Activated CD4-positive, alpha-beta T cell treated with anti-CD3 and anti-CD28 coated beads, Interleukin-2, Interleukin-4, amounts not matched to agents 100 ng/mL and 50 ng/mL, durations not matched to agents 16 hours and 8 hours (primary cell): ENCODE measurements at places on chromosomes 16 and 17.

GRCh38 chr17:10033449-10033848, 128.4 kb upstream of the RCVRN start:
- no peak for DNase-seq

DNA sequence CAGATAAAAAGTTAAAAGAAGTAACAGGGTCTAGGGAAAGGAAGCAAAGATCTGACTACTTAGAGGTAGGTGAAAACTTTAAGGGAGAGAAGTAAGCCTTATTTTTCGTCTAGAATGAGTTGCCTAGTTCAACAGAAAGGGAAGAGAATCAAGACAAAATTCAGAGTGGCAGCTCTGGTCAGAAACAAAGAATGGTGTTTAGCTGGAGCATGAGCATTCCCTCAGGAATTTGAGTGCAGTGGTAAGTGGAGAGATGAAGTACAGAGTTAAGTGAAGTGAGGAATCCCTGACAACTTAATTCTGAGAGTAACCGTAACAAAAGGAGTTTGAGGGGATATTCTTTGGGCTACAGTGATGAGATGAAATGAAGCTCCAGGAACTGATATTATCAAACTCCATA, 11.5 kb downstream of the SMG6 start:
- DNase-seq = no peak

GRCh38 chr16:53846971-53847370, 143.0 kb downstream of the FTO start:
- DNase-seq = no peak

DNA sequence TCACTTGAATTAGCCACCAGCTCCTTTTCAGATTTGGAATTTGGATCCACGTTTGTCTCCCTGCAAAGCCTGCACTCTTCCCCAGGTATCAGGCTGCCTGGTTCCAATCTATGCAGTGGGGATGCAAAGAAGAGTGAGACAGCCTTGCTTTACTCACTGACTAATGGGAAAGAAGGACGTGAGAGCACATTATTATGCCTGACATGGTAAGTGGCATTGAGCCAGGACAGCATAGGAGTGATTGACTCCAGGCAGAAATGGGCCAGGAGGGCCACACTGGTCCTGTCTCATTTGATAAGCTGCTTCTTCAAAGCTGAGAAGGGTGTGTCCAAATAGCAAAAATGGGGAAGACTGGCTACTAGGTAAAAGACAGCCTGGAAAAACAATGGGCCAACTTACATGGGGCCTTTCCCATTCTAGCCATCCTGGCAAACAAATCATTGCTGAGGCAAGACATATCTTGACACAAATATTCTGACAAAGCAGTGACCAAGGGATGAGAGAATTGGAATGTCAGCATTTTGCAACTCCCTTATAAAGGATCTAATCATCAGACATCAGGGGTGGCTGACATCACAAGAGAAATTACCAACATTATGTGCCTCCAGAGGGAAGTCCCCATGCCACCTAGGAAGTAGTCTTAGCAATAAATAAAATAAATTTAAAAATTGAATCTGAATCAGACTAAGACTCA, 38.6 kb downstream of the CDH11 start:
- DNase-seq = no peak

DNA sequence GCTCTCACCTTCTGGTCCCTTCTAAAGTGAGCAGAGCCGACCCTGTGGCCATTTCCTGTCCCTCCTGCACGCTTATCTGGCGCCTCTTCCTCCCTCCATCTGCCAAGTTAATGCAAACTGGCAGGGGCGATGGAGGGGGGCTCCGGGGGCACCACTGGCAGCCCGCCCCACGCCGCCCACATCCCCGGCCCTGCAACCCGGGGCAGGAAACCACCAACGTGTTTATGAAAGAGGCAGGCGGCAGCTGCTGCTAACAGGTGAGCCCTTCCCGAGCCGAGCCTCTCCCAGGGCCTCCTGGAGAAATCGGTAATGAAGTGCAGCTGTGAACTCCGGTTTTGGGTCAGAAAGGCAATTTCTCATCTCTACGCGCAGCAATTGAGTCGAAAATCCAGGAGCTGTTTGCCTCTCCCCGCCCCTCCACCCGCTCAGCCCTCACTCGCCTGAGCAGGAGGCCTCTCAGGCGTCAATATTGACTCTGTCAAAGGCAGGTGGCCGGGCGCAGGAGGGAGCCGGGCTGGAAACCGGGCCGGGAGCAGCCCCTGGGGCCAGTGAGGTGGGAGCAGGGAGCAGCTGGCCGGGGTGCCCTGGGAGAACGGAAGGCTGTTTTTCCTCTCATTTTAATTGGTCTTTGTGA, 164.4 kb upstream of the GSE1 start:
- peak; percentile 4 for DNase-seq
